Naive B cell (primary cell): ENCODE measurements at places on chromosomes 12 and 14.

GRCh38 chr14:43591776-43592175 lies 915.3 kb downstream of the FSCB start:
- no peak for DNase-seq

- DNase-seq = no peak
Observed at GRCh38 chr12:62805517-62805916, 129.4 kb downstream of the PPM1H start.

DNA sequence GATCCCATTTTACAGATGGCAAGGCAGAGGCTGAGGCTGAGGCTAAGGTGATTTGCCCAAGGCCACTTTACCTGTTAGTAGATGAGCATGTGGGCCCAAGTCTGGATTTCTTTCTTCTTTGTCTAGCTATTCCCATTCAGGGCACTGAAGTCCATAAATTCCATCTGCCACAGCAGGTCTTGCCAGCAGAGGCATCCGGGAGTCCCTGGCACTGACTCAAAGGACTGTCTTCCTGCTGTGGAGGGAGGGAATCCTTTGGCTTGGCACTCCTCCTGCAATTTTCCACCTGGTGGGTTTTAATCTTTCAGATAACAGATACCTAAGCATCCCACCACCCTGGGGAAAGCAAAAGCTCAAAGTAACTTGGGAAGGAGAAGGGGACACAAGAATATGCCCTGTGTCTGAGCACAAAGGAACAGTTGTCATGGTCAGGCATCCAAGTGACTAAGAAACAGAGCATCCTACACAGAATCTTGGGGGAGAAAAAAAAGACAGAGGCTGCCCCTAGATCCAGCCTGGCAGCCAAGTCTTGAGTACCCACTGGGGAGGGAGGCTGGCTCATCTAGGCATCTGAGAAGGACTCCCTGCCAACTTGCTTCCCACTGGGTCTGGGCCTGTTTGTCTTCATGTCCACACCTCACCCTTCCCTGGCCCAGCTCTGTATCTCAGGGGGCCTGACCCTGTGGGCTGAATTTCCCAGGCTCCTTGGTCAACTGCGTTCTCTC lies 35.6 kb upstream of the CMKLR1 start:
- DNase-seq = no peak

DNA sequence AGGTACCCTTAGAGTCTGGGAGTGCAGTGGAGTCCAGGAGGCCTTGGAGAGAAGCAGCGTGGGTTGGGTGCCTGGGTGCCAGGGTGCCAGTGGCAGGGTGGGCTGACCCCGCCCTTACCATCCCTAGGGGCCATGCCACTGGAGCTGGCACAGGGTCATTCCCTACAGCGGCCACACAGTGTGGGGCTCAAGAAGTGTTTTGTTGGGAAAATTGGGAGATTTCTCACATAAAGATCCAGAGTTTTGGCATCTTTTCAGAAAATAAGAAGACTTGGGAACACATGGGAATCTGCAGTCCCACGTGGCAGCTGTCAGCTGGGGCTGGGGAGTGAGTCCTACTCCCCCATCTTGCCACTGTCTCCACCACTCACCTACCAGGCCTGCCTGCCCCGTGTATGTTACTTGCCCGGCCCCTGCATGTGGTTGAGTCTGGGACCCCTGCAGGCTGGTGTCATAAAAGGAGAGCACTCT lies 4.2 kb downstream of the VASH1 start:
- DNase-seq = no peak

GRCh38 chr14:76464856-76465255 lies 88.9 kb downstream of the ESRRB start:
- no peak for DNase-seq

- DNase-seq = no peak
Observed at GRCh38 chr12:122949405-122949804, 16.9 kb downstream of the ABCB9 start.

DNA sequence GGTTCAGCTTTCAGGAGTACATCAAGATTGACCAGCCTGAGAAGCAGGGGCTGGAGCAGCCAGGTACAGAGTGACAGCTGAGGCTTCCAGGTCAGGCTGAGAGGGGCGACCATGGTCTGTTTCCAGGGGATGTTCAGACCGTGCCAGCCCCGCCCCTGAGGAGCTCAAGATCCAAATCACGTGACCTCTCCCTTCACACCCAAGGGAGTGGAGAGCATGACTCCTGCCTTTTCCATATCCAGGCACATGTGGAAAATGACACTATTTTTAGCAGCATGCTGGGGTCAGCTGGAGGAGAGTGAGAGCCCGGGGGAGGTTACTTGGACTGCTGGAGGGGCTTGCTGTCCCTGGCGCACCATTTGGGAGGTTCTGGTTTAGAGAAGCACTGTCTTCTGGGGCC lies 92.7 kb downstream of the B4GALNT3 start:
- DNase-seq = no peak

- DNase-seq = no peak
Observed at GRCh38 chr14:102182190-102182589, 42.5 kb downstream of the WDR20 start.

GRCh38 chr12:52648012-52648550 lies 3.9 kb downstream of the KRT2 start:
- no peak for DNase-seq
